ENCODE measurements at places on chromosomes 7 and 10.

GRCh38 chr7:71042591-71042990, 89.4 kb upstream of the GALNT17 start:
- no peak for DNase-seq

DNA sequence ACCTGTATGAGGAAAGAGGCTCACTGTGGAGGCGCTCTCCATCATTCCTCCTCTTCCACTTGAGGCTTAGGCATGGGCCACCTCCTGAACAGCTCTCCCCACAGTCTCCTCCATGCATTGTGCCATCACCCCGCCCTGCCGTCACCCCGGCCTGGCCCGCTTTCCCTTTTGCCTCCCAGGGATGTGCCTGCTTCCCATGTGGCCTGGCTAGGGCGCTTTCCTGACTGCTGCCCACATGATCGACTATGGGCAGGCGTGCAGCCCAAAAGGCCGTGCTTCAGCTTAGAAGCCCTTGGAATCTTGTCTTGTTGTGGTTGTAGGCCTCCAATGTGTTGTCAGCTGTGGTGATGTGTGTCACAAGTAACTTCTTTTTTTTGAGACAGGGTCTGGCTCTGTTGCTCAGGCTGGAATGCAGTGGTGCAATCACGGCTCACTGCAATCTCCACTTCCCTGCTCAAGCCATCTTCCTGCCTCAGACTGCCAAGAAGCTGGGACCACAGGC, 1.8 kb upstream of the ACTR3C start:
- no peak for DNase-seq

- peak; percentile 21 for DNase-seq
These were observed 34.1 kb downstream of the LRRC20 start for GRCh38 chr10:70348228-70348850.

DNA sequence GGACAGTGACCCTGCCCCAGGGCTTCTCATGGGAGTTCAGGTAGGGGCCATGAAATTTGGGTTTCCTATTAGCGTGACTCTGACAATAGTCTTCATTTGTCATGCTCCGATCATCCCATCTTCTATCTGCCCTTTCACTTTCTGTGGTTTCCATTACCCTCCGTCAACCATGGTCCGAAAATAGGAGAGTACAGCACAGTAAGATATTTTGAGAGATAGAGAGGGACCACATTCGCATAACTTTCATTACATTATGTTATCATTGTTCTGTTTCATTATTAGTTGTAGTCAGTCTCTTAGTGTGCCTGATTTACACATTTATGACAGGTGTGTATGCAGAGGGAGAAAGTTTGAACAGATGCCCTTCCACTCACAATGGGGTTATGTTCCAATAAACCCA, 649.2 kb downstream of the SDK1 start:
- DNase-seq: no peak

DNA sequence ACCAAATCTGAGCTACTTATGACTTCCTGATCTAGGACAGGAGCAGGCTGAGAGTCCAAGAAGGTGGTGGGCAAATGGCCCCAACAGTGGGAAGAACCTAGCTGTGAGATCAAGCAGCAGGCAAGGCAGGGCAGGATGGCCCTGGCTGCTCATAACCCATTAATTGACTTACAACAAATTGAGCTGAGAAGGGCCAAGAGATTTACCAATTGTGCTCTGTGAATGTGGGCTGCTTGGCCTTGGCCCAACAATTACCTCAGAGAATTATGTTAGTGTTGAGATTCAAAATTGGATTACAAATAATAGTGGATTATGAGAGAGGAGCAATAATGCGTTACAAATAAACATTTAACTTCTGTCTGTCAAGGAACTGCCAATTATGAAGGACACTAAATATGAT, 956.5 kb downstream of the KCNMA1 start:
- DNase-seq: no peak

DNA sequence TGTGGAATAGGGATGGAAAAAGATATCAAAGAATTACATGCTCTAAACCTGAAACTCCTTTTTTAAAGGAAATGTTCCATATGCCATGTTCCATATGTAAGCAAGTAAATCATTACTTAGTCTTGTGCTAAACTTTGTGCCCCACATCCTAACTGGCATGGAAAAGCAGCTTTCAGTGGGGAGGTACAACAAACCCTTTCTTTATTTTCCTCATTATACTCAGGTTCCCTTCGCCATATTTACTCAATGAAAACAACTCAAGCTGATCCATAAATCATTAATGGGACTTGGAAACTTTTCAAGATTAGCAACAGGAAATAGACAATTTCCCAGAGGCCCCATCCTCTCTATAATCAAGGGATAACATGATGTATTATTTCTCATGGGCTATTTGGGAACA, 56.0 kb downstream of the GSAP start:
- DNase-seq: no peak

- no peak for DNase-seq
These were observed 103.2 kb upstream of the TMEM106B start for GRCh38 chr7:12107841-12108254.

DNA sequence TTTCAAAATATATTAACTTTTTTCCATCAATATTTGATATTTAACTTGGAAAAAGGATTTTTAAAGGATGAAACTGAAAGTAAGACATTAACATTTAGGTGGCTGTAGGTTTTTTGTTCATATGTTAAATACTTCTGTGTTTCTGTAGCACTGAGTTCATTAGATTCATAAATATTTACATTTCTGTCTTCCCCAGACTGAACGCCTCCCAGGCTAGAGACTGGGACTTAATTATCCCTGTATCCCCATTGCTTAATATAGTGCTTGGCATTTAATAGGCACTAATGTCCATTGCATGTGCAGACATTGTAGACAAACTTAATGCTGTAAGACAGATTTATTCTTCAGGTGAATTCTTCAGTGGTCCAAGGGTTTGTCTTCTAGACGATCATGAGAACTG, 7.4 kb downstream of the PTPN12 start:
- DNase-seq: no peak

DNA sequence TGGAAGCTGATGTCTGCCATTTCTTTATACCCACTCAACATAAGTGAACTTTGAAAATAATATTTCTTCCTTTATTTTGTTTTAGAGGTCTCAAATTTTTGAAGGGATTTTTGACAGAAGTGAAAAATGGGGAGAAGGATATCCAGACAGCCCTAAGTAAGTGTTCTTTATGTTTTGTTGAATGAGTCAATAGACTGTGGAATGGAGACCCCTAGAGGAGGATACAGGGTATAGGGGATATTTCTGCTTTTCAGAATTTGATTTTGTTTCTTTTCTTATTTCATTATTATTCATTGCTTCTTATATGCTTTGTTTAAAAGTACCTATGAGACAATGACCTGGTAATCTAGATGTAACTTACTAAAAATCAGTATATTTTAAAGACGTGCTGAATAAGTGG, 34.4 kb downstream of the PLEKHA8 start:
- DNase-seq: no peak

- no peak for DNase-seq
These were observed 37.8 kb downstream of the SFMBT2 start for GRCh38 chr10:7373039-7373438.

- no peak for DNase-seq
These were observed 171.3 kb downstream of the PRKCQ start for GRCh38 chr10:6408799-6409198.

- DNase-seq: no peak
These were observed 55.5 kb downstream of the WDFY4 start for GRCh38 chr10:48740015-48740707.

- no peak for DNase-seq
These were observed 365.1 kb downstream of the BBS9 start for GRCh38 chr7:33494474-33494873.

- DNase-seq: no peak
These were observed 261.6 kb downstream of the MDFIC start for GRCh38 chr7:115183431-115184057.

- no peak for DNase-seq
These were observed 59.6 kb upstream of the AKR1E2 start for GRCh38 chr10:4766454-4766853.

GRCh38 chr10:84008878-84009277, 130.4 kb upstream of the GHITM start:
- peak; percentile 36 for DNase-seq

- DNase-seq: no peak
These were observed 95.2 kb upstream of the ZNF716 start for GRCh38 chr7:57354679-57355338.

GRCh38 chr7:101226721-101227120, 8.8 kb downstream of the ZNHIT1 start:
- DNase-seq: no peak

DNA sequence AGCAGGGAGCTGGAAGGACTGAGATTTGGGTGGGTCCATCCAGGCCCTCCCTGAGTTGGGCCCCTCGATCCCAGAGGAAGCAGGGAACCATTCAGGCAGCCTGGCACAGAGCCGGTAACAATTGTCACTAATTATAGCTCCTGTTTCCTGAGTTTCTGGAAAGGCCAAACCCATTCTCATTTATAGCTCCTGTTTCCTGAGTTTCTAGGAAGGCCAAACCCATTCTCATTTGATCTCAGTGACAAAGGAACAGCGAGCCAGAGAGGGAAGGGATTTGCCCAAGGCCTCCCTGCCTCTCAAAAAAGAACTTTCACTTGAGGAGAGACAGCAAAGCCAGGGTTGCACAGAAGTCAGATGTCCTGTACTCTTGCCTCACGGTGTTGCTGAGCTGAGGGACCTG, 521.9 kb downstream of the TYW1 start:
- DNase-seq: no peak

GRCh38 chr7:28704706-28705105, 253.4 kb downstream of the TRIL start:
- no peak for DNase-seq

DNA sequence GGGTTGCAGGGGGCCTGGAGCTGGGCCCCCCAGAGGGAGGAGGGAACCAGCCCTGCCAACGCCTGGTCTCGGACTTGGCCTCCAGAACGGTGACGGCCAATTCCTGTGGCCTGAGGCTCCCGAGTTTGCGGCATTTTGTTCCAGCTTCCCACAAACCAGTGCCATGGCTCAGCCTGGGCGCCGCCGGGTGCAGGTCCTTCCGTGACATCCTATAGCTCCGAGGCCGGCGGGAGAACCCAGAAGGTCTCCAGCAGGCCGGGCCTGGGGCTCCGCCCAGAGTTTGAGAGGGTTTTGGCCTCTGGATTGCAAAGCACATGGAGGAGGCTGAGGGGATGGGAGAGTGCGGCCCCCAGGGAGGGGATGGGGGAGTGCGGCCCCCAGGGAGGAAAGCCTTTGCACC, 92.6 kb downstream of the UNCX start:
- DNase-seq: no peak

- no peak for DNase-seq
These were observed 184.7 kb downstream of the DIP2C start for GRCh38 chr10:504806-505205.
